Renal cortex interstitium (tissue), 15 donors: ENCODE measurements at places on chromosomes 11 and 22. TPM values are rescaled to one million over a fixed set of nuclear protein-coding genes. Genes with fewer than 3 reads are reported as not detected.

Gene BARX2
- 0.62 TPM for polyA plus RNA-seq

Gene RAB3IL1
- 22.6 TPM for polyA plus RNA-seq

Gene LGR4
- 109 TPM for polyA plus RNA-seq

Gene OTOG
- 0.42 TPM for polyA plus RNA-seq

Gene SRRD
- 38.0 TPM for polyA plus RNA-seq

Gene SMC1B
- polyA plus RNA-seq = 0.32 TPM

Gene C1QTNF5
- 18.1 TPM for polyA plus RNA-seq

Gene PNPLA3
- polyA plus RNA-seq = 2.1 TPM

Gene CRYBB2
- not detected for polyA plus RNA-seq

Gene RAC2
- 6.3 TPM for polyA plus RNA-seq

Gene MOGAT2
- polyA plus RNA-seq = 0.85 TPM

Gene BATF2
- polyA plus RNA-seq = 3.5 TPM

Gene MS4A3
- polyA plus RNA-seq = 0.86 TPM

Gene PGA5
- polyA plus RNA-seq = 0.23 TPM
